ENCODE measurements at places on chromosomes 4 and X. TPM values are rescaled to one million over a fixed set of nuclear protein-coding genes. Genes with fewer than 3 reads are reported as not detected.

DNA sequence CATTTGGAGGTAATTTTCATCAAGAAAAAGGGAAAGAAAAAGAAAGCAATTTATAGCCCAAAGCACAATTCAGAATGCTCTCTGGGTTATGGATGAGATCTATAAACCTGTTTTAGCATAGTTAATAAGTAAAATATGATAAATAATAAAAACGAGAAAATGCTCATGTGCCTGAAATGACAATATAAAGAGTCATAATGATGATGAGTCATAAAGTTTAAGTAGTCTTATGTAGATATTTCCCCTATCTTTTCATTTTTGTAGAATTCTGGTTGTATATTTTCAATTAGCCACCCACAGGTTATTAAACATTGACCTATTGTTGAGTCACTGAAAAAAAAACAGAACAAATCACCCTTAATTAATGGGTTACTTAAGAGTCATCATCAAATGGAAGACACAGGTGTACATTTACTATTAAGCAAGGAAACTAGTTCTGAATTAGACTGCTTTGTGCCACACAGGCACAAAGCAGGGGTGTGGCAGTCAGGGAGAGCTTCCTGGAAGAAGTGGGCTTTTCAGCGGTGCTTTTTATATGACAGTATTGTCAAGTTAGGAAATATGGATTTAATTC, 29.3 kb downstream of the BEND4 start:
- DNase-seq, result no peak

DNA sequence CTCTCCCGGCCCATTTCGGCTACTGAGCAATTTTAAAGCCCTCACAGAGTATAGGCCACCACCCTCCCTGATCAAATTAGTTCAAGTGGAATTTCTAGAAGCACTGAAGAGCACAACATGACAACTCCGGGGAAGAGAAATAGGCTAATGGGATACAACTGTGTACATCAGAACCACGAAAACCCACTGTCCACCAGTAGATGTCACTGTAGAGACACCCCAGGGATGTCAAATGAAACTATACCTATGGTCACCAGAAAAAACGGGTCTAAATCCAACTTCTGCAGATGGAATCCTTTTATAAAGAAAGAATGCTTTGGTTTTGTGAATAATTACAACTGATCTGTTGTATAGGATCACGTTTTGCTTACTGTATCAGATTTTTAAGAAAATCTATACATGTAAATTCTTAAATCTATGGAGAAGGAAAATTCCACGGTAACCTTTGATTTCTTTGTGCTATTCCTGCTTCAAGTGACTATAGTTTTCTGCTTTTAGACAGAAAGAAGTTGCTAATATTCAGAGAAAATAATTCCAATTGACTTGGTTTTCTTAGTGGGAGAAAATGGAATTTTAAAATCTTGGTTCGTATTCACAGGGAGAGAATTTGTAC, 29.5 kb upstream of the MAP3K15 start:
- no peak for DNase-seq

DNA sequence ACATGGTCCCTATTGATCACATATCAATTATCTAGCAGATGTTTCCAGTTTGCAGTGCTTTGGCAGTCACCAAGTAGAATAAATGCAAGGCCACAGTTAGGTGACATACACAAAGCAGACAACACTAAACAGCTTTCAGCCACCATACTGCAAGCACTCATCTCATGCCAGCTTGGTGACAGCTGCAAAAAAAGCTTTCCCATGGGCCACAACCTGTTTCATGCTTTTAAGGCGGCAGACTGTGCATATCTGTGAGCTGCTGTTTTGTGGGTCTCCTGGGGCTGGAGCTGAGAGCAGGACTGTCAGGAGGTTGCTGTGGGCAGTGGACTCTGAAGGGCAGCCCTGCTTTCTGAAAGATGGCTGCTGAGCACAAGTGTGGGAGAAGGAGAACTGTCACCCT, 82.6 kb downstream of the FHDC1 start:
- no peak for DNase-seq

CXorf49 gene
- total RNA-seq, result not detected

- no peak for DNase-seq
Measured at GRCh38 chr4:114277690-114278089, 298.2 kb upstream of the ARSJ start.

SLC10A4 gene
- 0.18 TPM for total RNA-seq

IBSP gene
- total RNA-seq, result 0.95 TPM

PPP4R3C gene
- total RNA-seq, result not detected

GRCh38 chr4:84957514-84958420, 8.7 kb downstream of the WDFY3 start:
- no peak for DNase-seq

UXT gene
- total RNA-seq, result 72.7 TPM

GRCh38 chr4:62161446-62161845, 961.3 kb downstream of the ADGRL3 start:
- no peak for DNase-seq

RIPPLY1 gene
- not detected for total RNA-seq

GRCh38 chr4:94939791-94940519, 182.2 kb downstream of the BMPR1B start:
- no peak for DNase-seq

GRCh38 chr4:124322234-124323065, 390.1 kb downstream of the ANKRD50 start:
- DNase-seq, result no peak

- DNase-seq, result no peak
Measured at GRCh38 chr4:41111791-41112190, 102.6 kb downstream of the APBB2 start.

GRCh38 chr4:128831531-128832242, 22.2 kb downstream of the JADE1 start:
- DNase-seq, result no peak

IL13RA2 gene
- not detected for total RNA-seq

RASSF6 gene
- total RNA-seq, result not detected

- DNase-seq, result no peak
Measured at GRCh38 chr4:167052631-167053091, 181.6 kb downstream of the SPOCK3 start.

FOXO4 gene
- total RNA-seq, result 9.3 TPM

- no peak for DNase-seq
Measured at GRCh38 chr4:57151481-57151880, 41.3 kb upstream of the IGFBP7 start.

Measured in chondrocyte (in vitro differentiated cells).